ENCODE measurements at places on chromosomes 3 and 15. TPM values are rescaled to one million over a fixed set of nuclear protein-coding genes. Genes with fewer than 3 reads are reported as not detected.

The ZNF609 gene
- total RNA-seq = 46.9 TPM

The THAP10 gene
- 2.8 TPM for total RNA-seq

The RASGRF1 gene
- not detected for total RNA-seq

The CMTM8 gene
- total RNA-seq = 6.9 TPM

The CHRFAM7A gene
- total RNA-seq = 1.6 TPM

The ZCWPW2 gene
- total RNA-seq = under 0.01 TPM

The DAPK2 gene
- total RNA-seq = 9.1 TPM

The CHRNA3 gene
- total RNA-seq = not detected

The NR2E3 gene
- 0.19 TPM for total RNA-seq
